ENCODE measurements at places on chromosomes 13 and 19.

DNA sequence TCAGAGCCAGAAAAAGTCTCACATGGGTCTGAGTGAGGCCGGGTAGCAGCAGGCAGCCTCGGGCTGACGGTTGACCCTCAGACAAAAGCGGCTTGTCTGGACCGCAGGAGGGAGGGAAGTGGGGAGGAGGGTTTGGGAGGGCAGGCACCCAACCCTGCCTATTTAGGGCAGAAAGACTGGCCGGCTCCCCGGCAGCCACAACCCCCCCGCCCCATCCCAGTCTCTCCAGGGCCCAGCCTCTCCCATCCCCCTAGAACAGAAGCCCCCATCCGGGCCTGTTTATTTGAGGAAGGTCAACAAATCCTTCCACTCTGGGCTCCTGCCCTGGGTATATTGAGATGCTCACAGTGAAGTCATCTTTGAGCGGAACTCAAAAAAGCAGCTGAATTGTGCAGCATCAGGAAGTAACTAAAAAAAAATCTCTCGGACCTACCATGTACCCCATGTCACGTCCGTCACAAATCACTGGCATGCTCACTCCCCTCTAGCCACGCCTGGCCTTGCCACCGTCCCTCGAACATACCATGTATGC lies 6.3 kb downstream of the DACT3 start:
- DNase-seq = no peak

DNA sequence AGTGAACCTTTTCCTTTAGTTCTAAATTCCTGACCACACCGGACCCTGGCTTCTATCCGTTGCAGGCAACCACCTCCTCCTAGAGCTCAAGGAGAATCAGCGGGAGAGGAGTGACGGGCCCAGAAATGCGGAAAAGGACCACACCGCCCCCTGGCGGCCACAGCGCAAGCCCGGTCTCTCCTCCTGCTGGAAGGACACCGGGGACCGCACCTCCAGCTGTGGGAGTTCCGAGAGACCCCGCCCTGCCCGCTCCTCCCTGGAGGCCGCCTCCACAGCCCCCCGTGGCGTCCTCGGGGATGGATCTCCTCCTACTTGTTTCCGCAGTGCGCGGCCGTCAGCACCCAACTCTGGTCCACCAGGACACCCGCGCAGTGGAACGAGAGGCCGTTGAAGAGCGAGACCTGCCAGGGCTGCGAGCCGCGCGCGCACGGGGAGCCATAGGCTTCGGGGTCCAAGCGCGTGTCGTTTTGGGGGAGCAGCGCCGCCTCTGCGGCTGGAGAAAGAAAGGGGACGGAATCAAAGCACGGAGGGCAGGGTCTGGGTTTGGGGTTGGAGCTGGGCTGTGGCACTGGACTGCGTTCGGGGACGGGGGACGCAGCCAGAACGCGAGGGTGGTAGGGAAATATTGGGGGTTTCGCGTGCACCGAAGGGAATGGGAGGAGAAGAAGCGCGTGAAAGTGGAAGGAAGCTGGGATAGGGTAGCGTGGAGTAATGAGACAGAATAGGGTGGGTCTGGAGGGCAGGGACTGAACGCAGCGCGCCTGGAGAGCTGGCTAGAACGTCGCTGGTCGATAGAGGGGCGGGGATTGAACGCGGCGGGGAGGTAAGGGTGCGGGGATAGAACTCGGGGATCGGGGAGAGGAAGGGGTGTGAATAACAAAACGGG lies 2.5 kb downstream of the KLK10 start:
- DNase-seq = peak; percentile 27

DNA sequence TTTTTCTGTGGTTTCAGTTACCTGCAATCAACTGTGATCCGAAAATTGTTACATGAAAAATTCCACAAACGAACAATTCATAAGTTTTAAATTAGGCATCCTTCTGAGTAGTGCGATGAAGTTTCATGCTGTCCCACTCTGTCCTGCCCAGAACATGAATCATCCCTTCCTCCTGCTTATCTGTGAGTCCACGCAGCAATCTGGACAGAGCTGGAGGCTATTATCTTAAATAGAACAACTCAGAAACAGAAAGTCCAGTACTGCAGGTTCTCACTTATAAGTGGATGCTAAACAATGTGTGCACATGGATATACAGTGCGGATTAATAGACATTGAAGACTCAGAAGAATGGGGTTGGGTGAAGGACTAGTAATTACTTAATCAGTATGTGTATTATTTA lies 583.7 kb upstream of the SPRY2 start:
- no peak for DNase-seq

DNA sequence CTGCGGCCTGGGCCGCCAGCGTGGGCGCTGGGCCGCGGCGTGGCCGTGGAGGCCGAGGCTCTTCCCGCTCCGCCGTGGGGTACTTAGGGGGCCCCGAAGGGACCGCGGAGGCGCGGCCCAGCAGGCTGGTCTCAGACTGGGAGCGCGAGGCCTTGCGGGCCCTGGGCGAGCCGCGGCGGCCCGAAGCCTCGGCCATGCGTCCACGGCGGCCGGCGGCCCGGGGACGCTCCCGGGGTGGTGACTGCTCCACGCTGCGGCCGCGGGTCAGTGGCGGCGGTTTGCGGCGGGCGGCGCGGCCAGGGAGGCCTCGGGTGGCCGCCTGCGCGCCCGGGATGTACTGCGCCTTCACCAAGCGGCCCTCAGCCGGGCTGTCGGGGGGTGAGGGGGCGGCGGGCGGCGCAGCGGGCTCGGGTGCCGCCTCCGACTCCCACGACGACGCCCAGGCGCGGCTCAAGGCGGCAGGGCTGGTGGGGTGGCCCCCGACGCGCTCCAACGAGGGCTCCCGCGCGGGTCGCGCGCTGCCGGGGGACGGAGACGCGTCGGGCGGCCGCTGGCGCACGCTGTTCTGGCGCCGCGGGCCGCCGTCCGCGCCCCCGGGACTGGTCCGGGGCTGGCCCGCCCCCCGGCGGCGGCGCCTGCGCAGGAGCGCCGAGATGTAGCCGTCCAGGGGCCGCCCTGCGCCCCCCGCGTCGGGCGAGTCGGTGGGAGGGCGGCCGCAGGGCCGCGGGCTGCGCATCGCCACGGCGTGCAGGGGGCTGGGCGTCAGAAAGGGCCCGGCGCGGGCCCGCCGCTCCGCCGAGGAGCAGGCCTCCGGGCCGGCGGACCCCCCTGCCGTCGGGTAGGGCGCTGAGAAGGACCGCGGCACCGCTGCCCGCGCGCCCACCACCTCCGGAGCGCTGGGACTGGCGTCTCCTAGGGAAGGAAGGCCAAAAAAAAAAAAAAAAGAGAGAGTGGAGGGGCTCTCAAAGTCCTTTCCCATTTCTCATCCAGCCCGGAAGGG lies 11.7 kb downstream of the DACT3 start:
- DNase-seq = no peak

DNA sequence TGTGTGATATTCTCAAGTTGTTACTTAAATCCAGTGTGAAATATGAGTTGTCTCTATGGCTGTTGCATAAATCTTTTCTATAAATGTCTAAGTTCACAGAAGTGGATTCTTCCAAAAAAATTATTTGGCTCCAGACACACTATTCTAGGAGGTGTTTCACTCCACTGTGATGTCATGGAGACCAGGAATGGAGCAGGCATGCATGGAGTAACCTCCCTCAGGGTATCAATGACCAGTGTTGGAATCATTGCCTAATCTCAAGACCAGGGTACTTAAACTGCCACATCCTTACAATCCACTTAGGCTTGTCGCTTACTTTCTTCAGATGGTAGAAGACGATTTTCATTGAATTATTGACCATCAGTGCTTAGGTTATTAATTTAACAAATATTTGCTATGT lies 55.4 kb downstream of the LRRC63 start:
- no peak for DNase-seq

DNA sequence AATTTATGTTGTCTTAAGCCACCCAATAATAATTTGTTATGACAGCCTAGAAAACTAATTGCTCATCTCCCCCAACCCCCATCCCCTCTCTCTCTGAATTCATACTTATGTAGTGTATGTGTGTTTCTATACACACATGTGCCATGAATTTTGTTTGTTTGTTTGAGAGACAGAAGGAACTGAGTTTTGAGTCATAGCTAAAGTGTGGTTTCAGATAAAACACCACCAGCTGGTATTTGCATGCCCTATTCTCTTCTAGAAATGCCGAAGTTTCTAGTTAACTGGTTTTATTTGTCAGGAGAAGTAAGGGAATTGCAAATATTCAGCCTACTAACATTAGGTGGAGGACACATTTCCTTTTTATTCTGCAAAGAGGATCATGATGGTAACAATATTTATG lies 17.4 kb upstream of the LILRA2 start:
- DNase-seq = no peak

- DNase-seq = no peak
Measured at GRCh38 chr13:32496599-32497160, 41.9 kb downstream of the N4BP2L2 start.

DNA sequence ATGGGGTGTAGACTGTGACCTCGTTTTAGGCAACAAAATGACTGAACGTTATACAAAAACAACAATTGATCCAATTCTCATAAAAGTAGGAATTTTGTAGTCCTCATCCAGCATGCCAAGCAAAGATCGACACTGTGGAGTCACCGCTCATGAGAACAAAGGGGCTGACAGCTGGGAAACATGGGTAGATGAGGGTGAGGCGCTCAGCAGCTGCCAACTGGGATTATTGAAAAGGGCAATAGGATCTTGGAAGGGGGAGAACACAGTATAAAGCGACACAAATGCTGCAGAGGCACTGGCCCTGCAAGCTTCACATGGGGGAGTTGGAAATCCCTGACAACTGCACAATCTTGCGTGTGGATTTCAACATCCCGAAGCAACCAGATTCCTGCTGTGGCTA lies 5.4 kb upstream of the ZNF765 start:
- DNase-seq = no peak

GRCh38 chr13:48954081-48954480 lies 21.6 kb upstream of the FNDC3A start:
- DNase-seq = no peak

GRCh38 chr13:36814465-36814864 lies 4.6 kb upstream of the RFXAP start:
- DNase-seq = no peak
